ENCODE measurements at places on chromosomes 12 and 14.

GRCh38 chr14:70096866-70097265, 91.9 kb downstream of the SLC8A3 start:
- peak; percentile 63 for DNase-seq

GRCh38 chr14:68584786-68585185, 208.1 kb downstream of the ZFP36L1 start:
- no peak for DNase-seq

DNA sequence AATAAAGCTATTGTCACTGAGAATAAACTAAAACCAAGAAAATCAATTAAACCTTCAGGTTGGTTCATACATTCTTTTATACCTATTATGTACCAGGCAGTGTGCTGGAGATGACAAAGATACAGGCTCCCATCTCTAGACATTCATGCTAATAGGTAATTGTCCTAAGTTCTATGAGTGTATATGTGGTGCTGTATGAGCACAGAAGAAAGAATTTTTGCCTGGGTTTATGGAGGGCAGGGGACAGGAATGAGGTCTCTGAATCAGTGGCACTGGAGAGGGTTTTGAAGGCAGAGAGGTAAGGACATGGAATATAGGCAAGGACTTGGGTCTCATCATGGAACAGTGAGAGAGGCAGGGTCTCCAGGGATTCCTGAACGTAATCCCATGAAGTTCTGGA, 38.7 kb downstream of the MAP1LC3B2 start:
- no peak for DNase-seq

- peak; percentile 47 for DNase-seq
Measured at GRCh38 chr12:108666401-108666881, 32.7 kb upstream of the SELPLG start.

- no peak for DNase-seq
Measured at GRCh38 chr12:99611117-99611516, 36.4 kb upstream of the GARIN6 start.

DNA sequence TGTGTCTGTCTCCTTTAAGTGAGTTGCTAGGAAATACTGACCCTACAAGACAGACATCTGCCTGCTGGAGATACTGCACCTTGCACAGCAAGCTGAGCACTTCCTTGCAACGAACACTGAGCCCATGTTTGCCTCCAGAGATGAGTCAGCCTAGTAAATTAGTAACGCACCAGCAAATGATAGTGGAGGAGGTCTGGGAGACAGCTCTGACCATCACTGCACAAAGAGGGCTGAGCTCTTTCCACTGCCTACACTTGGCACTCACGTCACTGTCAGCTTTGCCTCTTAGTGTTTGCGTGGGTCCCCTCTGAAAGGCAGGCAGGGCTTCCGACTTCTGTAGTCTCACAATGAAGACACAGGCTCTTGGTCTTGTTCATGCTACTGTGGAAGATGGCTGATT, 109.0 kb downstream of the APAF1 start:
- no peak for DNase-seq

GRCh38 chr12:29398495-29398894, 17.5 kb upstream of the ERGIC2 start:
- DNase-seq: no peak

DNA sequence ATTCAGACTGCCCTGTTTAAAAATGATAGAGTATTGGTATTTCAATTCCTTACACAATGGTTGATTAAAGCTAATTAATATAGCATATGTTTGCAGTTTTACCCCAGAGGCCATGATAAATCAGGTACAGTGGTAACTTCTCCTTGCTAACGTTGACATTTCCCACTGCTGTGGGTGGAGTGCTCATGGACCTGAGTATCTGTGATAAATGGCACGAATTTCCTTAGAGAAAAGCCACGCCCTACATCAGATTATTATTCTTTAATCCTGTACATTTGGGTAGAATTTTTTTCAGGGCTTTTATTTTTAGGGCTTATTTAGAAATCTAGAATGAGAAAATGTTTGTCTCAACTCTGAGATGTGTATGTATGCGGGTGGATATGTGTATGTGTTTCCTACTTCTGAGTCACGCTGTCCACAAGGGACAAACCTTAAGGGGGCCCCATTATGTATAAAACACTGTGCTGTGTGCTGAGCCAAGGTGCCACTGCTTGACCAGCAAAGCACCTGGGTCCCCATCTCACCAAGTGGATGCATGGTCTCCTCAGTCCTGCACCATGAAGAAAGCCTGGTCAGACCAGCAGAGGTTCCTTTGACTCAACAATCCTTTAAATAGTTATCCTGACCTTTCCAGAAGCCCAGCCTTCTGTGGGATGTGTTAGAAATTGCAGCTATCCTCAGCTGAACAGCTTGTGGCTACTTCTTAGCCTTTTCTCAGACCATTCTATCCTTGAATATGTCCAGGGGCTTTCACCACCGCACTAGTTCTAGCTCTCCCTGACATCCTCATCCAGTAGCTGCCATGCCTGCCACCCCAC, 57.9 kb upstream of the STK38L start:
- DNase-seq: no peak

- DNase-seq: no peak
Measured at GRCh38 chr14:37599507-37600368, 4.3 kb downstream of the TTC6 start.

GRCh38 chr14:79515158-79515557, 696.1 kb downstream of the DIO2 start:
- no peak for DNase-seq

DNA sequence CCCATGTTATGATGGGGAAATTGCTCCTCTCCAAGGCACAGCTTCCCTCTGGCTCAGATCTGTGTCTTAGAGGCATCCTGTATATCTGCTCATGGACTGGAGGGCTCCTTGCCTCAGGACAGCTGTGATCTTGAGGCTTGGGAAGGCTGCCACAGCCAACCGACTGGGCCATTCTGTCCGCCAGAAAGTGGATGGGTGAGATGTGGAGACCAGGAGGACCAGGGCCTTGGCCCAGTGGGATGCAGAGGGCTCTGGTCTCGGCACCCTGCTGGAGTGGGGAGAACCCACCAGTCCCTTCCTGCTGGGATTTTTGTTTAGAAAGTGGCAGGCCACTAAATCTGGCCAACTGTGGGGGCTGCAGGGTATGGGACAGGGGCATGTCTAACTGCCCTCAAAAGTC, 148.6 kb downstream of the CALM1 start:
- no peak for DNase-seq

DNA sequence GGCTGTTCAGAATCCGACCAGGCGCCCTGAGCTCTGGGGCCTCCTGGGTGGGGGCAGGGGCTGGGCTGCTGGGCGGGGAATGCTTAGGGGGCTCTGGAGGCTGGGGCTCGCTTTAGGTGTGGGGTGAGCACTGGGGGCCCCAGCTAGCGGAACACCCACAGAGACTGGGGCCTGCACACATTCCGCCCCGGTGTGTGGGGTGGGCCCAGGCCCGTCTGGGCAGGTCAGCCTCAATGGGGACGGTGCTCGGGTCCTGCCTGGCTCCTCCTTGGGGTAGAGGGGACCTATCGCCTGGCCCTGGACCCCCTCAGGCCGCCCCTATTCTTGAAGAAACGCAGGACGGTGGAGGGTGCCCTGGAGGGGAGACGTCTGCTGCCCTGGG, 364.8 kb downstream of the TMEM121 start:
- DNase-seq: no peak

DNA sequence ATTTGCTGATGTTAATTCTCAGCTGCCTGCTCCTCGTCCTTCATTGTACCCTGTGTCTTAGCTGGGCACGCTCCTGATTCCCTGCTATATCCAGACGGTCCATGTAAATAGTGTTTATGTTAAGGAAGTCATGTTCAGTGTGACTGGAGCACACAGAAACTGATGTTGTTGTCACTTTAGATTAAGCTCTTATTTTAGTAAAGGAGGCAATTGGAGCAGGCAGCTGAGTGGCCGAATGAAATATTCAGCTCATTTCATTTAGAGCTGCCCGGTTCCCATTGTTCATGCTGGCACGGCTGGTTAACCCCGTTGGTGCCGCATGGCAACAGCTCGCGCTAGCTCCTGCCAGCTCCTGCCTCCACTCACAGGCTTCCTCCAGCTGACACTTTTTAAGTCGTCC, 446.8 kb upstream of the SOX5 start:
- peak; percentile 86 for DNase-seq

- no peak for DNase-seq
Measured at GRCh38 chr12:62637679-62638078, 171.1 kb downstream of the MON2 start.

GRCh38 chr14:85159726-85160125, 370.2 kb upstream of the FLRT2 start:
- DNase-seq: no peak

DNA sequence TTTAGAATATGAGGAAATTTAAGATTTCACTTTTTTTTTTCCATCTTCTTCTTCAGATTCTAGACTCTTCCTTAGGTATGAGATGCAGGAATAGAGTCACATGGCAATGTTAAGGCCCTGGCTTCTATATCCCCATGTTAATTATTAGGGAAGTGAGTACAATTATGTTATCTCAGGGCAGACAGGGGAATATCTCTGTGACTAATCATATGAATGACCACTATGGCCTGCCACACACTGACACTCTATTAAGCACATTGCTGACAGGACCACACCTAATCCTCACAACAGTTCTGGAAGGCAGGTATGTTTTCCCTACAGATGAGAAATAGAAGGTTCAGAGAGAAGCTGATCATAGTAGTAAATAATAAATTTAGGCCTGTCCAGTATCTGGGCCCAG, 69.4 kb upstream of the PTPRQ start:
- DNase-seq: no peak

DNA sequence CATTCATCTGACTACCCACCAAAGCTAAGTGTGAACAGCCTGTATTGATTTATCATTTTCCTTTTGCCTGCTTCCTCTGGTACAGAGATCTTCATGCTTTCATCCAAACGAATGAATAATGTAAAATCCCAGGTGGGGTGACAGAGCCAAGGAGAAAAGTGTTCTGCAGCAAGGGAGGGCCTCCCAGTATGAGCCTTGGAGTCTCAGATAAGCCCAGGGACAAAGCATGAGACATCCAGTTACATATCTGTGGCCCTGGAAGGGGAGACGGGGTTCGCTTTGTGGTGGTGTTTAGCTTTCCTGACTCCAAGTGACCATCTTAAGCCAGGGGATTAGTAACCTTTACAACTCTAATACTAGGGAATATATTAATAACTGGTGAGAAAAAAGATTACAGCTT, 177.1 kb downstream of the ETV6 start:
- DNase-seq: no peak

GRCh38 chr14:64987438-64987767, 708 bp downstream of the FNTB start:
- DNase-seq: no peak

DNA sequence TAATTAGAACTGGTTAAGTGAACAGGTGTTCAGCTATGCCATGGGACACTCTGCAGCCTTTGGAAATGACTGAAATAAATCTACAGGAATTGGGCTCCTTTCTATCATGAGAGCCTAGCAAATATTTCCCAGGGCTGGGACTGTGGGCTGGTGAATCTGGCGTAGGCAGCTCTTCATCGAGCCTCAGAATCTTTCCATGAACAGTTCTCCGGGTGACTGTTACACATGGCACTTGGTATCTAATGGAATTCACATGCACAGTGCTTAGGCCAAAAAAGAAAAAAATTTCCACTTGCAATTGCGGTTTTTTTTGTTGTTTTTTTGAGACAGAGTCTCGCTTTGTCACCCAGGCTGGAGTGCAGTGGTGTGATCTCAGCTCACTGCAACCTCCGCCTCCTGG, 32.1 kb downstream of the PRKAB1 start:
- no peak for DNase-seq

GRCh38 chr14:50103558-50103957, 12.8 kb downstream of the VCPKMT start:
- no peak for DNase-seq

- no peak for DNase-seq
Measured at GRCh38 chr12:94618995-94619695, 31.2 kb downstream of the TMCC3 start.

GRCh38 chr12:115004470-115005146, 320.6 kb upstream of the TBX3 start:
- DNase-seq: no peak

DNA sequence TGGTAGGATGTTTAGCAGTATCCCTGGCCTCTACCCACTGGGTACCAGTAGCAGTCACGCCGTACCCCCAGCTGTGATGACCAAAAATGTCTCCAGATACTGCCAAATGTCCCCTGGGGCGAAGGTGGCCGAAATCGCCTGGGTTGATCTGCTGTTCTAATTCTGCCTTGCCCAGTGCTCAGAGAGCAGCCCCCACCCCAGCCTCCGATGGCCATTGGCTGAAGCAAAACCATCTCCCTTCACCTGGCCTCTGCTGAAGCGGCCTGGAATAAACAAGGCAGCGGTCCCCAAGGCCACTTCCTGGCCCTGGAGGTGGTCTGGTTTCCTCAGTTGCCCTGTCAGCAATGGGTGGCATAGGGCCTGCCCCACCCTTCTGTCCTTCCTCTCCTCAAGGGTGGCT, 298.4 kb downstream of the CACNA1C start:
- DNase-seq: no peak

GRCh38 chr14:100614803-100615202, 27.6 kb upstream of the BEGAIN start:
- no peak for DNase-seq

- no peak for DNase-seq
Measured at GRCh38 chr14:25381498-25381897, 331.6 kb upstream of the STXBP6 start.

- DNase-seq: no peak
Measured at GRCh38 chr12:93979189-93979588, 169.2 kb upstream of the PLXNC1 start.

DNA sequence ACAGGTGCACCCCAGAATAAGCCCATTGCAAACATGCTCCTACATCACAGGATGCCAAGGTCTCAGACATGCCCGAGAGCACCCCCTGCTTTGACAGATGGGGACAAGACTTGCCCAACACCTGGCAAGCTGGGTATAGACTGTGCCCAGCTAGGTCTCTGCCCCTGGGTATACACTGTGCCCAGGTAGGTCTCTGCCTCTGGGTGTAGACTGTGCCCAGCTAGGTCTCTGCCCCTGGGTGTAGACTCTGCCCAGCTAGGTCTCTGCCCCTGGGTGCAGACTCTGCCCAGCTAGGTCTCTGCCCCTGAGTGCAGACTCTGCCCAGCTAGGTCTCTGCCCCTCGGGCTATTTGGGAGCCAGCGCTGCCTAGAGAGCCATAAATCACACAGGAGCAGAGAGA, 85.9 kb downstream of the CCDC88C start:
- DNase-seq: no peak

GRCh38 chr14:97824218-97824617, 1027.0 kb downstream of the VRK1 start:
- DNase-seq: no peak

- DNase-seq: no peak
Measured at GRCh38 chr12:112322882-112323547, 59.2 kb downstream of the HECTD4 start.

- no peak for DNase-seq
Measured at GRCh38 chr12:26870491-26871419, 37.8 kb upstream of the ITPR2 start.

GRCh38 chr14:22202313-22202712, 386.7 kb downstream of the DAD1 start:
- DNase-seq: no peak

DNA sequence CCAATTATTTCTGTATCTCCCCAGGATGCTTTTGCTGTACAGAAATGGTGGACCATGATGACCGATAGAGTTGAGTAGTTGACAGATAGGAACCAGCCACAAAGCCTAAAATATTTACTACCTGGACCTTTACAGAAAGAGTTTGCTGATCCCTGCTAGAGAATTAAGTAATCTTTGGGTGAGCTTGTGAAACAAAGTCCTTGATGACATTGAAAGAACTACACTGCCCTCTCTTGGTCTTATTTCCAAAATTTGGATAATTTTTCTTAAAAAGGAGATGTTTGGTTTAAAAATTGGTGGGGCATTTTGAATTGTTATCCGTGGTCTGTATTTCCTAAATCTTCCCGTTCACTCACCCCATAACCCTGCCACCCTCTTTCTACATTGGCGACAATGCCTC, 13.7 kb upstream of the TCTN1 start:
- peak; percentile 53 for DNase-seq

- DNase-seq: no peak
Measured at GRCh38 chr12:125473501-125473900, 408.3 kb downstream of the AACS start.

Measured in brain (organoid and tissue), 16 donors.